Activated CD4-positive, alpha-beta T cell treated with anti-CD3 and anti-CD28 coated beads, Interleukin-10, Interleukin-2, amounts not matched to agents 100 ng/mL and 50 ng/mL, durations not matched to agents 16 hours and 8 hours (primary cell): ENCODE measurements at places on chromosomes 13 and 19.
A peak's percentile ranks its signal among the peaks of the same experiment; 100 is the strongest.

DNA sequence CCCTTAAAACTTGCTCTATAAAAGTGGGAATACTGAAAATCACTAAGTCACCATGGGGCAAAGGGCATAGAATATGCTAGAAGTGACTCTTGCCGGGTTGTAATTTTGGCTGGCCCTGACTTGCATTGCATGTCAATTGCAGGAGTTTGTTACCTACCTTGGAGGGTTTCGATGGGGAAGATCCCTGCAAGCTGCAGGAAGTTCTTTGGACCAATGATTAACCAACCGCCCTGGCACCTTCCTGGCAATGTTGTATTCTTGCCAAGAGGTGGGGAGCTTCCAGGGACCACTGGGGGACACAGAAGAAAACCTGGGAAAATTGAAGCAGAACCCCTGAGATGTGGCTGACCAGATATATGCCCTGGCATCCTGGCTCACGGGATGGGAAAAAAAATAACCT lies 235.8 kb downstream of the B3GLCT start:
- DNase-seq: no peak

- no peak for DNase-seq
Measured at GRCh38 chr19:40192758-40193586, 1.7 kb downstream of the MAP3K10 start.

GRCh38 chr13:45718063-45718462 lies 15.9 kb downstream of the CBY2 start:
- peak; percentile 39 for DNase-seq

DNA sequence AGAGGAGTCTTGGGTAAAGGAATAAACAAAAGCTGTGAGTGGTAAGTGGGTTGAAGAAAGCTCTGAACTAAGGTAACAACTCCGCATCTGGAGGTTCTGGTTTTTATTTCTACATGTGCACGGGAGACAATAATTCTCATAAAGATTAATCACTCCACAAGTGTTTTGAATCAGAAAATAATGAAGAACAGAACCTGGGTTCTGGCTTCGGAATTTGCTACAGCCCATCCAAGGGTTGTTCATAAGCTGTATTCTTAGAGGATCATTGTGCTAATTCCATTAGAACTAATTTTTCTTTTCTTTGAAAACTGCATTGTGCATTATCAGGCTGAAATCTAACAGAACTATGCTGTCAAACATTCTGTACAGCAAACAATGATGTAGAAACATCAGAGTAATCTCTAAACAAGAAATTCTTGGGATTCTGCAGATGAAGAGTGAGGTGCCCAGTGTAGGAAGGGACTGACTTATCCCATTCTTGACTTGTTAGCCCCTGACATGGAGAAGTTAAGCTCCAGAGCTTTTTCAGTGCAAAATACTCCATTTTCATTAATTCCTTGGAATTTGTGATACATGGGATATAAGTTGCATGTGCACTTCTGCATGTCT lies 368.2 kb downstream of the COG6 start:
- no peak for DNase-seq

GRCh38 chr13:33751151-33751550 lies 66.8 kb upstream of the RFC3 start:
- no peak for DNase-seq

GRCh38 chr13:61275251-61275650 lies 140.4 kb downstream of the PCDH20 start:
- DNase-seq: no peak

DNA sequence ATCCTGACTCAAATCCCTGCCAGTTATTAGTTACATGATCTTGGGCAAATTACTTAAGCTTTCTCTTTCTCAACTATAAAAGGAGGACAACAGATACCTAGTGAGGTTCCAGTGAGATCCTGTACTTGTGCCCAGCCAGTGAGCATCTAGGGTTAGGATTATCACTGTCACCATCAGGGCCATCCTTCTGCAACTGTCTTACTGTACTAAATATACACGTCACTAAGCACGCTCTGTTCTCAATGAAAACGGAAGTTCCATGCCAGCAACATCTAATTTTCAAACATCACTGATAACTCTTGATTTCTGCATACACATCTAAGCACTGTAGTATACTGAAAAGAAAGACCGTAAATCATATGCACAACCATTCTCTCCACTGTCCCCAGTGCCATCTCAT lies 70.0 kb downstream of the FOXO1 start:
- no peak for DNase-seq

DNA sequence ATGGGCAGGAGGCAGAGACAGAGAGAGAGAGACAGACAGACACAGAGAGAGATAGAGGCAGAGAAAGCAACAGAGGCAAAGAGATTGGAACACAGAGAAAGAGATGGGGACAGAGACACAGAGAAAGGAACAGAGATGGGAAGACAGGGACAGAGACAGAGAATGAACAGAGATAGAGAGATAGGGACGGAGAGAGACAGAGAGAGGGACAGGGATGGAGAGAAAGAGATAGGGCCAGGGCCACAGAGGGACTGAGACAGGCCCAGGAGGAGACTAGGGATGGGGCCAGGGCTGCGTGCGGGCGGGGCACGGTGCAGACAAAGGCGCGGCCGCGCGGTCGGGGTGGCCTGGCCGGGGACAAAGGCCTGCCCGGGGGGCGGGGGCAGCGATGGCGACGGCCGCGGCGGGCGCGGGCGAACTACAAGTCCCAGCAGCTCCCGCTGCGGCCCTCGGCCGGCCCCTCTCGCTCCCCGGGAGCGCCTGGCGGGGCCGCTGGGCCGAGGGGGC lies at the start of gene ZNF358:
Gene ZNF358, plus strand, starts transcription at position 459 of the 507 bp plus-strand sequence. CDS start 3,140 bp downstream, outside the sequence.
- peak; percentile 44 for DNase-seq

DNA sequence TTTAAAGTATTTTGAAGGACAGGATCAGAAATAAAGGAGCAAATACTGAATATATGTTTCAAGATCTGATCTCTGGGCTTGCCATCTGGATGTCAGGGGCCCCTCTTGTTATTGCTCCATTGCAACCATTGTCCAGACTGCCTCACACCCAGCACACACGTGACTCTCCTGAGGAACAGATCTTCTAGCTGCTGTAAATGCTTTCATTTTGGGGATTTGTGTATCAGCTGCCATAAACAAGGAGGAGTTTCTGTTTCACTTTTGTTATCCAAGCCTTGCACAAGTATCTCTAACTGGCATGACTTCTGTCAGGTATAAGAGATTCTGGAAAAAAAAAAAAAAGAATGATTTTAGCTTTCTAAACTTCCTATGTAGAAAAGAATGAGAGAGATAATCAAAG lies 1624.1 kb upstream of the PRR20A start:
- DNase-seq: no peak

DNA sequence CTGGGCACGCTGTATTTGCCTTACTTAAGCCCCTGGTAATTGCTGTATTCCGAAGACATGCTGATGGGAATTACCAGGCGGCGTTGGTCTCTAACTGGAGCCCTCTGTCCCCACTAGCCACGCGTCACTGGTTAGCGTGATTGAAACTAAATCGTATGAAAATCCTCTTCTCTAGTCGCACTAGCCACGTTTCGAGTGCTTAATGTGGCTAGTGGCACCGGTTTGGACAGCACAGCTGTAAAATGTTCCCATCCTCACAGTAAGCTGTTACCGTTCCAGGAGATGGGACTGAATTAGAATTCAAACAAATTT lies 676 bp downstream of the BRCA2 start:
- DNase-seq: no peak

DNA sequence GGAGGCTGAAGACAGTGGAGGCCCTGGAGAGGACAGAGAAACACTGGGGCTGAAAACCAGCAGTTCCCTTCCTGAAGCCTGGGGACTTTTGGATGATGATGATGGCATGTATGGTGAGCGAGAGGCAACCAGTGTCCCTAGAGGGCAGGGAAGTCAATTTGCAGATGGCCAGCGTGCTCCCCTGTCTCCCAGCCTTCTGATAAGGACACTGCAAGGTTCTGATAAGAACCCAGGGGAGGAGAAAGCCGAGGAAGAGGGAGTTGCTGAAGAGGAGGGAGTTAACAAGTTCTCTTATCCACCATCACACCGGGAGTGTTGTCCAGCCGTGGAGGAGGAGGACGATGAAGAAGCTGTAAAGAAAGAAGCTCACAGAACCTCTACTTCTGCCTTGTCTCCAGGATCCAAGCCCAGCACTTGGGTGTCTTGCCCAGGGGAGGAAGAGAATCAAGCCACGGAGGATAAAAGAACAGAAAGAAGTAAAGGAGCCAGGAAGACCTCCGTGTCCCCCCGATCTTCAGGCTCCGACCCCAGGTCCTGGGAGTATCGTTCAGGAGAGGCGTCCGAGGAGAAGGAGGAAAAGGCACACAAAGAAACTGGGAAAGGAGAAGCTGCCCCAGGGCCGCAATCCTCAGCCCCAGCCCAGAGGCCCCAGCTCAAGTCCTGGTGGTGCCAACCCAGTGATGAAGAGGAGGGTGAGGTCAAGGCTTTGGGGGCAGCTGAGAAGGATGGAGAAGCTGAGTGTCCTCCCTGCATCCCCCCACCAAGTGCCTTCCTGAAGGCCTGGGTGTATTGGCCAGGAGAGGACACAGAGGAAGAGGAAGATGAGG lies 1.5 kb downstream of the PPP1R15A start:
- no peak for DNase-seq

- DNase-seq: no peak
Measured at GRCh38 chr13:77356155-77356554, 29.3 kb upstream of the MYCBP2 start.

DNA sequence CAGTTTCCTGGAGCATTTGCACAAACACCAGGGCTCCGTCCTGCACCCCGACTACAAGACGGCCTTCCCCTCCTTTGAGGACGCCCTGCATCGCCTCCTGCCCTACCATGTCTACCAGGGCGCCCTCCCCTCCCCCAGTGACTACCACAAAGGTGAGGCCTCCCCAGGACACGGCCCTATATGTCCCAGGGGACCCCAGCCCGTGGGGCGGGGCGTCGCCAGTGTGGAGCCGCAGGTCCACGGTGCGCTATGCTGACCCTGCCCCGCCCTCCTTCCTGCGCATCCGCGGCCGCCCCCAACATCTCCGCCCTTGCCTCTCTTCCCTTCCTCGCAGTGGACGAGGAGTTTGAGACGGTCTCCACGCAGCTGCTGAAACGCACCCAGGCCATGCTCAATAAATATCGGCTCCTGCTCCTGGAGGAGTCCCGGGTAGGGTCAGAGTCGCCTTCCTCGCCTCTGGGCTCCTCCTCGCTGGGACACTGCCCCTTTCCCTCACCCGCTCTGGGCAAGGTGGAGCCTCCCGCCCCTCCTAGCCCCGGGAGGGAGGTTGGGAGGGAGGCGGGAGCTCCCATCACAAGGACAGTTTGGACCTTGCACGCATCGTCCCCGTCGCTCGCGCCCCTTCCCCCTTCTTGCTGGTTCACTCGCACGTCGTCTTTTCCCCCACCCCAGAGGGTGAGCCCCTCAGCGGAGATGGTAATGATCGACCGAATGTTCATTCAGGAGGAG lies 14.4 kb upstream of the EHD2 start:
- no peak for DNase-seq

DNA sequence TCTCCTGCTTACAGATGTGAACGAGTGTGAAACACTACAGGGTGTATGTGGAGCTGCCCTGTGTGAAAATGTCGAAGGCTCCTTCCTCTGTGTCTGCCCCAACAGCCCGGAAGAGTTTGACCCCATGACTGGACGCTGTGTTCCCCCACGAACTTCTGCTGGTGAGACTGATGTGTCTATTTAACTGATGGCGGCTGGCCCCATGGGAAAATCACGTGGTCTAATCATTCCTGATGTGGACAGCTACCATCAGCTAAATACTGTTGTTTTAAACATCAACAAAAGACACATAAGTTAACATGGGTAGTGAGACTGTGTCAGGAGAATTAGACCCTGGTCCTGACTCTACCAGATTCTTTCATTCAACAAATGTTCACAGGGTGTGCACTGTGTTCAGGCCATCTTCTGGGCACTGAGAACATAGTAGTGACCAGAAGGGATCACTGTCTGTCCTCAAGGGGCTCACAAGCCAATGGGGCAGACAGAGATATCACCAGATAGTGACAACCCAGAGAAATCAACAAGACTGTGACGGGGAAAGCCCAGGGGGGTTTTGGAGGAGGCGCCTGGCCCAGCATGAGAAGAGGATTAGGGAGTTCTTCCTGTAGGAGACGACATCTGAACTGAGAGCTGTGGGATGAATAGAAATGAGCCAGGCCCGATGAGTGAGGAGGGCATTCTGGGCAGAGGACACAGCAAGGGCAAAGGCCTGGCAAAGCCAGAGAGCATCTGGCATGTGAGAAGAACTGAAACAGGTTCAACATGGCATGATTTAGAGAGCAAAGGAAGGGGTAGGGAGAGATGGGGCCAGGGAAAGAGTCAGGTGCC lies 18.4 kb downstream of the LTBP4 start:
- no peak for DNase-seq

GRCh38 chr19:32476032-32476350 lies 70.4 kb downstream of the DPY19L3 start:
- DNase-seq: no peak

GRCh38 chr19:10730932-10731331 lies 13.1 kb downstream of the DNM2 start:
- DNase-seq: no peak

DNA sequence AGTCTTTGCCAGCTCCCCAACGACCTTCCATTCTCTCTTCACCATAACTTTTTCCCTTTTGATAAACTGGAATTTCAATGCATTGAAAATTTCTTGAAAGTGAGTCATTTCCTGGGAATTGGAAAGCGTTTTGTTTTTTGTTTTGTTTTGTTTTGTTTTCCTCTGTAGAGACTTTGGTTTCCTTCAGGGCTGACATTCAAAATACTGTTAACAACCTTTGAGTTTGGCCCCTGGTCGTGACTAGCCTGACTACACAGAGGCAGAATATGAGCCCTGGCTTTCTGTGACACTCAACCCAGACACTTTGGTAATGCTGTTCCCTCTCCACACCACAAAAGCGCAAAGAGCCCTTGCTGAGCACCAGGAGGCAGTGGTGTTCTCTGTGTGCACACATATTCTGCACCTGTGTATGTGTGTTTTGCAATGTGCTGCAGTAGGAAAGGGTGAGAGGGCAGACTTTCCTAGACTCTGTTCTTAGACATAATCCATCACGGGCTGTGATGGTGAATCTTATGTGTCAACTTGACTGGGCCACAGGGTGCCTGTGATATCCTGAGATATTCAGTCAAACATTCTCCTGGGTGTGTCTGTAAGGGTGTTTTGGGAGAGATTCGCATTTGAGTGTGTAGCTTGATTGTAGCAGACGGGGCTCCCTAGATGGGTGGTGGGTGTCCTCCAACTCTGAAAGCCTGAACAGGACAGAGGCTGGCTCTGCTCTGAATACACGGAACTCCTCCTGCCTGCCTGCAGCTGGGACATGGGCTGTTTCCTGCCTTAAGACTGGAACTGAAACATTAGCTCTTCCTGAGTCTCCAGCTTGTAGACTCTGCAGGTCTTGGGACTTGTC lies 29.5 kb upstream of the ANKRD10 start:
- DNase-seq: peak; percentile 68

GRCh38 chr13:20526664-20527063 lies 1.0 kb upstream of the CRYL1 start:
- no peak for DNase-seq
